T-cell (primary cell): ENCODE measurements at places on chromosomes 6 and 20. TPM values are rescaled to one million over a fixed set of nuclear protein-coding genes. Genes with fewer than 3 reads are reported as not detected.

Gene TFAP2D
- total RNA-seq: not detected

DNA sequence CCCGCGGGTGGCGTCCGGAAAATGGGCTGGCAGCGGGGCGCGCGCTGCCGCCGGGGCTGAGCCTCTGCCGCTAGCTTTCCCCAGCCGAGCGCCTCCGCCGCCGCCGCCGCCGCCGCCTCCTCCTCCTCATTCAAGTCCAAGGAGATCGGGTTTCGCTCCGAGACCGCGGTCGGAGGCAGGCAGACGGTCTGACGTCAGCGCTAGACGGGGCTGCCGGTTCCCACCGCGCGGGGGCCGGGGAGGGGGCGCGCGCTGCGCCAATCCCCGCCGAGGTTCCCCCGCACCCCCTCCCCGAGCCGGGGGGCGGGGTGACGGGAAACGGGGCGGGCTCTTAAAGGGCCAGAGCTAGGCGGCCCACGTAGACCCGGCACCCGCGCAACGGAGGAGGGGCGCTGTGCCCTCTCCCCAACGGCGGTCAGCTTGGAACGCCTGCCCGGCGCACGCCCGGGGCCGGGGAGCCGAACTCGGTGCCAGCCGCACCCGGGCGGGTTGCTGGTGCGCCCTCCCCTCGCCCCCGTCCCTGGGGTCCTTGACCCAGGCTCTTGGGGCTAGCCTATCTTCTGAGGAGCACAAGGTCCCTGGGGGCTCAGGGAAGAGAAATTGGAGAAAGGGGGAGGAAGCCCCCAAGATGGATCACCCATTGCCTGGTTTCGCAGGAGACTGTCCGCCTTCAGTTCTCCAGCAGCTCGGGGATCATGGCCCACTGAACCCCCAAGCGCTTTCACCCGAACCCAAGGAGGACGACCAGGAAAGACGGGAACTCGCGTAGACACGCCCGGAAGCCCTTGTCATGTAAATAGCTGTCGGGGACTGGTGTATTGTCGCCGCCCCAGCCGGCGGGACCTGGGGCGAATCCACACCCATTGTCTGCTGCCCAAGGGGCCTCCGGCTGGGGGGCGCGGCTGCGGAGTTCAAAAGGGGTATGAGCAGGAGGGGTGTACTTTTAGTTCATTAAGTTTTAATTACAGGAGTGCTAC, at the start of gene PMEPA1:
PMEPA1 (minus strand) TSS at position 193 of the 977 bp plus-strand sequence. CDS start 433 bp downstream, outside the sequence.
- DNase-seq: peak; percentile 95

DNA sequence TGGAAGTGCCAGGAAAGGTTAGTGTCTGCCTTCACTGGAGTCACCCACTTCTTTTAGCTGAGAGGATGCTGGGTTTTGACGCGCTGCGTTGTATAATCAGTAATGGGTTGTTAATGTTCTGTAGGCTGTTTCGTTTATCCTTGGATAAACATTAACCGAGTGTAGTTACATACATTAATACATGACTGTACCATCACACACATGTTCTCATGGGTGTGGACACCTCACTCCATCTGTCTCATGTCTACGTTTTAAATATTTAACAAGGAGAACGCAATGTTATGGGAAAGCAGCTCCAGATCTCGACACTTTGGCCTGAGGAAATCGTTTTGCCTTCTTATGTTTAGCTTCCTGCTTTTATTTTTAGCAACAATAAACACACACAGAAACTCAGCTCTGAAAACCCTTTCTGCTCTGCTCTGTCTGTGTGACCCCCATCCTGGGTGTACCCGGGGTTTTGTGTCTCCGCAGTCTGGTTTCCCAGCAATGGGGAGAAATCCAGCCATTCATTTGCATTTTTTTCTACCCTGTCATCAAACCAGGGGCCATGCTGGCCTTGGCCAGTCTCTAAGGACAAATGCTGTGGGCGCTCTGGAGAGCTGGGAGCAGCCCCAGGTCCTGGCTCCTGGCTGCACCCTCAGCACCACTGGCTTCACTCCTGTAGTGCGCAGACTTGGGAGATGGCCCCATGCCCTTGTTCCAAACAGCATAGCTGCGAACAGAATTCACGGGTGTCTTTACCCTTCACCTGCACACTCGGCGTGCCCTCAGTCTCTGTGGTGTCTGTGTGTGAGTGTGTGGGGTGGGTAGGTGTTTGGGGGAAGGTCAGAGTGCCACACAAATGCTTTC, 110.8 kb downstream of the ERMARD start:
- no peak for DNase-seq
- no peak overlapping the region for H3K4me3 ChIP-seq
- H3K36me3 ChIP-seq: no peaks in the 10 kb centered on the region
- no peak overlapping the region for H3K27ac ChIP-seq
- H3K4me1 ChIP-seq: peaks cover 25% of the 10 kb centered on the region

GRCh38 chr20:32251470-32251869, 26.0 kb upstream of the KIF3B start:
- DNase-seq: no peak
- peaks cover 5% of the 10 kb centered on the region for H3K4me1 ChIP-seq
- no peaks in the 10 kb centered on the region for H3K27me3 ChIP-seq
- no peak overlapping the region for H3K27ac ChIP-seq
- H3K4me3 ChIP-seq: no peak overlapping the region

- DNase-seq: no peak
- no peak overlapping the region for H3K4me3 ChIP-seq
- no peak overlapping the region for H3K27ac ChIP-seq
Measured at GRCh38 chr6:56434606-56435005, 187.2 kb upstream of the COL21A1 start.

DNA sequence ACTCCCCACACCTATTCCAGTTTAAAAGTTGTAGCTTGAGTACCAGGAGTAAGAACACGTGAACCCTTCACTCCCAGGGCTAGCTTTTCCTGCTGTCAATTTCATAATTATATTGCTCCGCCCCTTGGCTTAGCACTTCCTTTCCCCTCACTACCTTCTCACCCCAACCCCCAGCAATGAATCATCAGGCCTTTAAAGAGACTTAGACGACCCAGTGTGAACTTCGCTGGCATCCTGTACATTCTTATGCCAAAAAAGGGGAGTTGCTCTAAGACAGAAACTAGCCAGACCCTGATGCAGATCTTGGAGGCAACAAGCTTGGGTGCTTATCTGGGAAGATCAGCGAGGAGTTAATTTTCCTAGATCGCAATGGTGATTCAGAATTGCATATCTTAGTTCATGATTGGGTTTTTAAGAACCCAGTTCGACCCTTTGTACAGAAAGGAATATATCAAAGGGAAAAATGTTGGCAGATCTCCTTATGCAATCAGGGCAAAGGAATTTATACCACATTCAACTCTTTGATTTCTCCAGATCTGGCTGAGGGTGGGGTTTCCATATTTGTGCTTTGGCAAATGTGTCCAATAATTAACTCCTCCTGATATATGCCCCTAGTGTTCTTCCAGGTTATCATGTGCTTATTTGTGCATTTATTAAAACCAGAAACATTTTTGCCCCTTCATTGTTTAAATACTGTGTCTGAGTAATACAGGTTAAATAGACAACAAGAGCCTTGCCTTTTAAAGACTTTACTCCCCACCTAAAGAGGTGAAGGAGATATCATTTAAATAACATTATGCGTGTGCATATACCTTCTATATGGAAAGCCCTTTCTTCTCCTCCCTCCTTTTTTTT, 8.1 kb upstream of the ATXN1 start:
- no peaks in the 10 kb centered on the region for H3K27me3 ChIP-seq
- no peaks in the 10 kb centered on the region for H3K36me3 ChIP-seq
- H3K4me3 ChIP-seq: no peak overlapping the region

GRCh38 chr6:32852018-32852843, 1.3 kb downstream of the TAP1 start:
- H3K27me3 ChIP-seq: no peaks in the 10 kb centered on the region
- DNase-seq: no peak
- H3K36me3 ChIP-seq: peaks cover 61% of the 10 kb centered on the region

- H3K4me1 ChIP-seq: no peaks in the 10 kb centered on the region
- no peak overlapping the region for H3K4me3 ChIP-seq
- H3K27ac ChIP-seq: no peak overlapping the region
- no peaks in the 10 kb centered on the region for H3K36me3 ChIP-seq
- no peaks in the 10 kb centered on the region for H3K27me3 ChIP-seq
Measured at GRCh38 chr6:131398176-131398575, 174.8 kb upstream of the ARG1 start.

- no peak for DNase-seq
- no peaks in the 10 kb centered on the region for H3K4me1 ChIP-seq
- no peak overlapping the region for H3K4me3 ChIP-seq
- no peak overlapping the region for H3K27ac ChIP-seq
- H3K36me3 ChIP-seq: no peaks in the 10 kb centered on the region
Measured at GRCh38 chr20:19049514-19049913, 162.9 kb upstream of the SLC24A3 start.

- H3K27me3 ChIP-seq: no peaks in the 10 kb centered on the region
- H3K36me3 ChIP-seq: no peaks in the 10 kb centered on the region
- H3K4me3 ChIP-seq: no peak overlapping the region
- no peak for DNase-seq
- no peaks in the 10 kb centered on the region for H3K4me1 ChIP-seq
- no peak overlapping the region for H3K27ac ChIP-seq
Measured at GRCh38 chr20:33120934-33121333, 41.5 kb downstream of the BPIFB4 start.

DNA sequence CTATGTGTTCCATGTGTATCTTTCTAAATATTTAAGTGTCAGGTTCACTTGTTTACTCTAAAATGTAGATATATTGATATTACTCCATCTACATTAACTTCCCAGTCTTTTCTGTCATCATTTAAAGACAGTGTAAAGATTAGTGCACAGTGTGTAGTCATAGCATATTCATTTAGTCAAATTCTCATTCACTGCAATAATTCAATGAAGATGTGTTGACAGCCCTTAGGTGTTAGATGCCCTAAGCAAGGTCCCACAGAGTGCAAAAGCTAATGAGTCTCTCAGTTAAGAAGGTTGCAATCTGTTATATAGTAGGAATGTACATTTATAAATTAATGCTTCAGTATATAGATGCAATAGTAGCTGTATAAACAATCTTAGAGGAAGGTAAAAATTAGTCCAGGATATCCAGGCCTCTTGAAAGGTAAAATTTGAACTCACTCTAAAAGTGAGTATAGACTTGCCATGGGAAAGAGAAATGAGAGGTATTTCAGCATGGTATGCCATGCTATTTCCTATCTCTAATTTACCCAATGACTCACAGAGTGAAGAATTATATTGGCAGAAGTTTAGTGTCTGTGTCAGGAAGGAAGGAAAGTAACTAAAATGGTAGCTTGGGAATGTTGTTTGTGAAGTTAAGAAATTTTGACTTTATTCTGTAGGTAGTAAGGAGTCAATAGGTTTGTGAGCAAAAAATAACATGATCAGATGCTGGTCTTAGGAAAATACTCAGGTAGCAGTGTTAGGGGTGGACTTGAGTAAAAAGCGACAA, 969.9 kb upstream of the CITED2 start:
- no peak overlapping the region for H3K27ac ChIP-seq
- H3K27me3 ChIP-seq: no peaks in the 10 kb centered on the region
- no peaks in the 10 kb centered on the region for H3K4me1 ChIP-seq
- H3K36me3 ChIP-seq: no peaks in the 10 kb centered on the region
- no peak overlapping the region for H3K4me3 ChIP-seq
- no peak for DNase-seq

DNA sequence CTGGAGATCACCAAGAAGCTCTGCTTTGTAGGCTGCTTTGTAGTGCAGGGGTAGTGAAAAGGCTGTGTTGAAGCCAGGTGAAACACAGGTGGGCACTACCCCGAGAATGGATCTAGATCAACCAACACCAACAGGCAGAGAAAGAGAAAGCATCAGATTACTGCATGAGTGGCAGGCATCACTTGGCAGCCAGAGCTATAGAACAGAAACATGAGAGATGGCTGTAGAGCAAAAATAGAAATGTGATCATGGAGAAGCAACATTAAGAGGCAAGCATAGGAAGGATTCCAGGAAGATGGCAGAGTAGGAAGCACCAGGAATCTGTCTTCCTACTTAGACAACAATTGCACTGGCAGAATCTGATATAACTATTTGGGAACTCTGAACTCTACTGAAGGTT, 311.1 kb upstream of the TCF21 start:
- no peak overlapping the region for H3K4me3 ChIP-seq
- no peaks in the 10 kb centered on the region for H3K27me3 ChIP-seq
- no peaks in the 10 kb centered on the region for H3K4me1 ChIP-seq
- no peak overlapping the region for H3K27ac ChIP-seq

DNA sequence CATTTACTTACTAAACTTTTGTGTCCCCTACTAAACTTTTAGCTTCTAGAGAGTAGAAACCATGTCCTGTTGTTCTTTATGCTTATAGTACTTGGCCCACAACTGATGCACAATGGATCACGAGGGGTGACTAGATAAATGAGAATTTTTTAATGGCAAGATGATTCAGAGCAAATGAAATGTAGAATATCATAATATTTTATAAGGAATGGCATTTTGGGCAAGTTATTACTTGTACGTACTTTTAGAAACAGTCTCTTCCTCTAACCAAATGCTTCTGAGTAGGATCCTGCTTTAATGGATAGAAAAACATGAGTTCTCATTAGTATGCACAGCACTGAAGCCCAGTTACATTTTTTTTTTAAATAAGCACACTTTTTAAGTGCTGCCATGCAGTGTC, 336.3 kb downstream of the NRN1 start:
- no peaks in the 10 kb centered on the region for H3K27me3 ChIP-seq
- no peak for DNase-seq
- peaks cover 50% of the 10 kb centered on the region for H3K4me1 ChIP-seq
- H3K36me3 ChIP-seq: no peaks in the 10 kb centered on the region

Gene GPX5
- total RNA-seq: not detected
